ENCODE measurements at places on chromosomes 1 and 21. TPM values are rescaled to one million over a fixed set of nuclear protein-coding genes. Genes with fewer than 3 reads are reported as not detected.

The C1QA gene
- total RNA-seq = 1.1 TPM

The ITGB3BP gene
- total RNA-seq = 24.1 TPM

The SLC5A3 gene
- 29.1 TPM for total RNA-seq

The OR10J1 gene
- not detected for total RNA-seq

The LCE1A gene
- total RNA-seq = not detected

The CRYBG2 gene
- total RNA-seq = 7.2 TPM

The KIAA0040 gene
- total RNA-seq = 60.0 TPM

The LINGO4 gene
- total RNA-seq = not detected

The AMY1C gene
- not detected for total RNA-seq

The CADM3 gene
- not detected for total RNA-seq

The ZYG11A gene
- total RNA-seq = 0.09 TPM

All from T-cell (primary cell).